ENCODE measurements at places on chromosomes 5 and 9. TPM values are rescaled to one million over a fixed set of nuclear protein-coding genes. Genes with fewer than 3 reads are reported as not detected.

The PCDHB6 gene
- not detected for total RNA-seq

The KIF20A gene
- 0.91 TPM for total RNA-seq

The ORM1 gene
- not detected for total RNA-seq

The C5 gene
- total RNA-seq: 1.5 TPM

The EIF4E1B gene
- total RNA-seq: not detected

- DNase-seq: no peak
Observed at GRCh38 chr5:128927644-128928043, 37.6 kb upstream of the SLC27A6 start.

DNA sequence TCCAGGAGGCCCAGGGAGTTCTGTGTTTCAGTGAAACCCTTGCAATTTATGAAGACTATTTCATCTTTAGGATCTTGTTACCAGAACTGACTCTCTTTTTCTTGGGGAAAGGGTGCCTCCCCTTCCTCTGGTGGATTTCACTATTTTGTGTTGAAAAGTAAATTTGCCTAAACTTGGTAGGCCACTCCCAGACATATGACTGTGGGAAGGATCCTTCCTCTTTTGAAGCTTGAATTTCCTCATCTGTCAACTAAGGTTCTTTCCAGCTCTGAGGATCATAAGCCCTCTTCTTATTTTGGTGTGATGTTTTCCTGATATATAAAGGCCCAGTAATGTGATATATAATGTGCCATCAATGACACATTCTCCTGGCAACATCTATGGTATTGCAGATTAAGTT is 59.1 kb upstream of the ZFAND5 start:
- no peak for DNase-seq

DNA sequence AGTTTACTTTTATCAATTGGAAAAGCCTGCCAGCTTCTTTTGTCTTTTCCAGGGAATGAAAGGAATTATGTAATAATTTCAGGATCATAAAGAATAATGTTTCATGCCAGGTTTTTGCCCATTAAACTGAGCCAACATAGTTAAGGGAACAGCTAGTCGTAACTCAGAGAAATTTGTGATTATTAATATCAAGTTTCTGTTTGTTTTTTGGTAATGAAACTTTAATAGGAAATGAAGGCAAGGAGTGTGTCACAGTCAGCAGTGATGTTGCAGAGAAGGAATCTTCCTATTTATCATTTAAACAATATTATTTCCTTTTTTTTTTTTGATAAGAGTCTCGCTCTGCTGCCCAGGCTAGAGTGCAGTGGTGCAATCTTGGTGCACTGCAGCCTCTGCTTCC is 10.7 kb downstream of the NFIL3 start:
- no peak for DNase-seq

GRCh38 chr9:111961575-111961974 is 65.0 kb downstream of the UGCG start:
- DNase-seq: no peak

DNA sequence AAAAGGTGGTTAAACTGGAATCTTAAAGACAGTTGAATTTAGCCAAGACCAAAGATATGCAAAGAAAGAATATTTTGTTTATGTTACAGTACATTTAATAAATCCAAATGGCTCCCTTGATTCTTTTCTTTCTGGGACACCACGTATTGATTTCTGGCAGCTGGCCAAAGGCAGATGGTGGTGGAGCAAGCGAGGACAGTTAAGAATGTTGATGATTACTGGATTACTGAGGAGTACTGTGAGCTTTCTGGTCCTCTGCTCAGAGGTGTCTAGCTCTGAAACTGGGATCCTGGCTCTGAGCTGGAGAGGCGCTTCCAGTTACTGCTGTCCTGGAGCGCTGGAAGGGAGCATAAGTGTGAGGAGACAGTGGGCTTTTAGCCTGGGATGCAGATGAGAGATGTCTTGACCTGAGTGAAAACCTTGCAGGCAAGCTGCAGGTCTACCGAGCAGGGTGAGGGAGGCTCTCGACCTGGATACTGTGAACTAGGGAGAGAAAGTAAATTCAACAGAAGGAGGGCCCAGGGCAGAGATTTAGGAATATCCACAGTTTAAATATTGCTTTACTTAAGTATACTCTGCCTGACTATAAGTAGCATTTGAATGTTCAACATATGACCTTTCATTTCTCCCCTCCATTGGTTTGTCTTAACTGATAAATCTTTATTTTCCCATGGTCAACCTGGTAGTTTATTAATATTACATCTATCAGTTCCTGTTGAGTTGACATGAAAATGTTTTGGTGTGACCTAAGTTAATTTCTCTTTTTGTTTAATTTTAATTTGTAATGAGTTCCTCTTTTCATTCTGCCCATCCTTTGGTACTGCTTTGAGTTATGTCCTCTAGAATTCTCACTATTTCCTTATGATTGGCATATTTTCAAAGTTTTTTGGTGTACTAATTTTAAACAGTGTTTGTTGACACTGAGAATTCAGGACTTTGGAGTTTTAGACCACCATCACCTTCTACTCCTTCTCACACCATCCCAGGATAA is 3.7 kb downstream of the SYK start:
- no peak for DNase-seq

DNA sequence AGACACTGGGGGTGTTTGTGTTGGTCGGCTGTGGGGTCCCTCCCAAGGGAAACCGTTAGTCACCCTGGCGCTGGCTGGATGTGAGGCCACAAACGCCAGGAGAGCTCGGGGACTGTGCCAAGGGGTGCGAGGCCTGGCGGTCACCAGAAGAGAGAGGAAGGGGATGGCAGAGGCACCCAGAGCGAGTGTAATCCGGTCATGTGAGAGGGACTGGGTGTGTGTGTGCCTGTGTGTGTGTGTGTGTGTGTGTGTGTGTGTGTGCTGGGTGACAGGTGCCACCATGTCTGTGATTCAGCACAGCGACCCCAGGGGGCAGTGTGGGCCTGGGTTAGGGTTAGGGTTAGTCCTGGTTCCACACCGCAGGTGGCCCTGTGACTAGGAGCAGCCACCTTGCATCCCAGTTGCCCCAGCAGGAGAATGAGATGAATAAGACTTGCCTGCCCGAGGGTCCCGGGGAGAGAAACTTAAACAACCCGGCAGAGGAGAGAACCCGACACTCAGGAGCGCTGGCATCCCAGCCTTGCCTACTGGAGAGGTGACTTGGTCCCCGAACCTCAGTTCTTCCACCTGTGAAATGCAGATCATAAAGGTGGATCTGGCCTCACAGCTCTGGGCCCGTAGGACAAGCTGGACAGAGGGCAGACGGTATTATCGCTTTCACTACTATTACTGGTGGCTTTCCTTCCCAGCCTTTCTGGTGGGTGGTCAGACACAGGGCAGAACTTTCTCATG is 1.4 kb upstream of the ADAMTSL2 start:
- DNase-seq: peak; percentile 60

- no peak for DNase-seq
Observed at GRCh38 chr9:37926737-37927118, 22.8 kb upstream of the SLC25A51 start.

DNA sequence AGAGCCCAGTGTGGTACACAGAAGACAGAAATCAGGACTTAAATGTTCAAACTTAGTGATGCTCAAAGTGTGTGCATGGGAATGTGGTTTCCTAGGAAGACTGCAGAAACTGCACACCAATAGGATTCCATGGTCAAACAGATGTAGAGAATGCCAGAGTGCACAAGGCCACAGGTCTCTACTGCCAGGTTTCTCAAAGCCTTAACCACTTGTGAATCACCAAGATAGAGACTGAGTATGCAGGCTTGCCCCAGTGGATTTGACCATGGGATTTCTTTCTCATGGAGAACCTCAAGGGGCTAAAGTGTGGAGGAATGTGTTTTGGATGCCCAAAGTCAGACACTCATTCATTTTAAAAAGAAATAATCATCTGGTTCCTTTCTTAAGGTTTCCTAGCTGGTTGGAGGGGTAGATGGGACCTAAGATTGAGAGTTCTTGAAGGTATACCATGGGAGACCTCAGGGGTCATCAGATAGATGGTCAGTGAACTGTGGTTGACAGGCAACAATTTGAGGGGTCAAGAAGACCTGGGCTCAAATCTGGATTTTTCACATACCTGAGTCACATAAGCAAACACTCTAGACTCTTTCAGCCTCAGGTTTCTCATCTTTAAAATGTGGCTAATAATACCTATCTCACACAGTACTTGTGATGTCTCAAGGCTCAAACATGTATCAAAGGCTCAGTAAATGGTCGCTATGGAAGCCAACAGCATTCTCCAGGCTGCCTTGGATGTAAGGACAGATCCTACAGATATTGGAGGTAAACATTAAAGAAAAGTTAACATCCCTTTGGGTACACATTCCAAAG is 81.1 kb downstream of the BOD1 start:
- DNase-seq: no peak

DNA sequence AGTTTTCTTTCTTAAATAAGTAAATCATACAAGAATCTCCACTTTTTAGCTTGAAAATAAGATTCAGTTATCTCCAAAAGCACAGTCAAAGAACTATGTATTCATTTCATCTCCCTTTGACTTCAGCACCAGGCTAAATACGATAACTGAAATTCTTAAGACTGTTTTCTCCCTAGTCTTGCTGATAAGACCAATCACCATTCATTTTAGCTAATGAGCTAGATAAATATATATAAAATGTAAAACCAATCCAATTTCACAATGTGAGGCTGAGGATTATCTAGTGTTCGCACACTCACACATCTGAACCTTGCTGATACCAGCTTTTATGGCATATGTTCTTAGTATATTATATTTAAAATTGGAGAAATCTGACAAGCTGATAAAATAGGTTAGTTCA is 17.3 kb upstream of the ZNF622 start:
- DNase-seq: no peak

DNA sequence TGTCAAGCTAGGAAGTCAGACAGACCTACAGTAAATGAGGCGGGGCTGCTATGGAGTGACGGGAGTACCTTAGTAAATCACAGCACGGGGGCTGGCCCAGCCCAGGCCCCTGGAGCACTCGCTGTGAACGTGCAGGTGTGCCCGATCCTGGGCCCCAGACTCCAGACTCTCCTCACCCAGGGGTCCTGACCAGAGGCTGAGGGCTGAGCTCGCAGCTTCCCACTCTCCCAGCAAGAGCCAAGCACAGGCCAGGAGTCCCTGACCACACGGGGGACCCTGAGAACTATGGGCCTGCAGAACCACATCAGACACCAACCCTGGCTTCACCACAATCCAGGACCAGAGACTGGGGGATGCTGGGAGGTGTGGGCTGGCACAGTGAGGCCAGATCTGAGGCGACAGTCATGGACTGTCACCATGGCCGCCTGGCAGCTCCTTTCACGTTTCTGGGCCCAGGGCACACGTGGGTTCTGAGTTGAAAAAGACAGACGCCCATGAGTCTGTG is 73.4 kb downstream of the ADAMTS2 start:
- no peak for DNase-seq
